ENCODE measurements at places on chromosomes 6 and 20.

GRCh38 chr6:1855890-1856289 lies 246.2 kb downstream of the FOXC1 start:
- DNase-seq, result no peak

GRCh38 chr6:116247285-116247684 lies 6.6 kb downstream of the TSPYL4 start:
- DNase-seq, result no peak

- DNase-seq, result no peak
Measured at GRCh38 chr6:27931209-27931608, 19.0 kb upstream of the OR2B2 start.

GRCh38 chr20:63955281-63955826 lies 862 bp downstream of the UCKL1 start:
- peak; percentile 30 for DNase-seq

GRCh38 chr6:164095056-164095455 lies 680.5 kb downstream of the QKI start:
- DNase-seq, result no peak

- no peak for DNase-seq
Measured at GRCh38 chr6:106084989-106085691, 996 bp upstream of the PRDM1 start.

DNA sequence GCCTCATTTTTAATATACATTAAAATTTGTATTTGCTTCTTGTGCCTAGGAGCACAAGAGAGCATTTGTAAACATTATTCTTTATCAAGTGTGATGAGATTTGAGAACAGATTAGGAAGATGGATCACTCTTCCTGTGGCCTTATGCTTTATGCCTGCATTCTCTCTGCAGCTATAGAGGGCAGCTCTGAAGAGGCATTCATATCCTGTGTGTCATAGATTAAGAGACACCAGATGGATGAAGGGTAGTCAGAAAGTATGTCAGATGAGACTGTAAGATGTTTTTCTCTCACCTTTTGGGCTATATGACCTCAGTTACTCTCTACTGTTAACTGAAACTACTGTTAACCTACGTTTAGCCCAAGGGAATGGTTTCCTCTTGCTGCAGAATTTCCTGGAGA lies 61.4 kb downstream of the DNAH8 start:
- no peak for DNase-seq

- DNase-seq, result no peak
Measured at GRCh38 chr6:108559884-108560462, 744 bp upstream of the FOXO3 start.

GRCh38 chr6:165820934-165821333 lies 157.9 kb upstream of the PDE10A start:
- no peak for DNase-seq

- no peak for DNase-seq
Measured at GRCh38 chr20:11581271-11581670, 336.4 kb upstream of the BTBD3 start.

GRCh38 chr20:1876217-1876921 lies 18.8 kb upstream of the SIRPA start:
- no peak for DNase-seq

Data from stimulated activated CD4-positive, alpha-beta T cell treated with anti-CD3 and anti-CD28 coated beads, TNF-alpha, amount 100 ng/mL, for 4 hours (primary cell).